Suppressor macrophage treated with lipopolysaccharide for 1 hour (primary cell): ENCODE measurements at places on chromosomes 1 and 21.

GRCh38 chr21:41669533-41669830 is 97.4 kb downstream of the RIPK4 start:
- no peak for DNase-seq

DNA sequence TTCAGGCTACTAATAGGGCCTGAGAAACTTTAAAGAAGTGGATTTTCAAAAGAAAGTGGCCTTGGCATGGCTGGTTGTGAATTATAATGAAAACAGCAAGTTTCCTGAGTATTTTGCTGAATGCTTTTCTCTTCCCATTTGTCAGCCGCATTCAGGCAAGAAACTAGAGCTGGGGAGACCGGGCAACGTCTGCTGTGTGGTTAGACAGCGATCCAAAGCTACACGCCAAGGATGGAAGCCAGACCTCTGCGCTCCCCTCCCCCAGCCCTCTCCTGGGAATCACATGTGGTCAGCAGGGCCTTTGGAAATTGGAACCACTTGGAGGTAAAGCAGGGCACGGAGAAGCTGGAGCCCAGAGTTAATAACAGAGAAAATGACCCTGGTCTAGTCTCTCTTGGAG is 114.1 kb upstream of the CD34 start:
- DNase-seq, result no peak

GRCh38 chr21:26147535-26147934 is 23.0 kb downstream of the APP start:
- DNase-seq, result no peak

DNA sequence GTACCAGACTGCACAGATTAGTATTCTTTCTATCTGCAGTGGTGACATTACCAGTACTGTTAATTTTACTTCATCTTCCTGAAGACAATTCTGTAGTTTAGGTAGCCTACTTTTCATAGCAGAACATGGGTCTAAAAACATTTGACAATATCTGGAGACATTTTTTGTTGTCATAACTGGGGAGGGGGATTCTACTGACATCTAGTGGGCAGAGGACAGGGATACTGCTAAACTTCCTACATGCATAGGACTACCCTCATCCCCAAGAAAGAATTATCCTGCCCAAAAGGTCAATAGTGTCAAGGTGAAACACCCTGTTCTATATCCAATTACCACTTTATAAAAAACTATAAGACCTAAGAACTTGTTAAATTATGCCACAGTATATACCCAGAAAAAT is 3.4 kb upstream of the ARHGAP29 start:
- peak; percentile 11 for DNase-seq
